ENCODE measurements at places on chromosomes 4 and X.

DNA sequence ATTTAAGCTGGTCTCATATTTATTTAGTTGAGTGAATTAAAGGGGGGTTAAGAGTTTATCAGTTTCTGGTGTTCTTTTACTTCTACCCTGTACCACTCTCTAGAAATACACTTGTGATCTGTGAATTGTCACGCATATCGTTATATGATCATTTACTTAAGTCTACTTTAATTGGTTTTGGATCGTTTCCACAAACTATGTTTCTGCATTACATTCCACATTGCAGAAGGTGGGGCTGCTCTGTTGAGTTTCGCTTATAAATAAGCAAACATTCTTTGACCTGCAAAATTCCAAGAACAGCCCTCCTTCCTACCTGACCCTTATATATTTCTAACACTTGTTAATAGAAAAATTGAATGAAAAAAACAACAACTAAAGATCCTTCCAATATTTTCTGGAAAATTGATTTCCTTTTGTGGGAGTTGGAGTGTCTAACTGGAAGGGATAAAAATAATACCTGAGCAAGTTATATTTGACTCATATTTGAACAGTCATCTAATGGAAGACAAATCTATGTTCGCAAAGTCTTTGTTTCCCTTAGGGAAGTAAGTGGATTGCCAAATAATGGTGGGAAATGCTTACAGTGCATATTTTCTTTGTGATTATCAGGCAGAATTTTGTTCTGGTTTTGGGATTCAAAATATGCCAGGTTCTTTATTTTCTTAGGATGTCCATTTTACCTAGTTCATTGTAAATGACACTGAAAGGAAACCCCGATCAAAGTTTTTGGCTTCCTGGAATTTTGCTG, 152.7 kb downstream of the RELL1 start:
- no peak for DNase-seq

DNA sequence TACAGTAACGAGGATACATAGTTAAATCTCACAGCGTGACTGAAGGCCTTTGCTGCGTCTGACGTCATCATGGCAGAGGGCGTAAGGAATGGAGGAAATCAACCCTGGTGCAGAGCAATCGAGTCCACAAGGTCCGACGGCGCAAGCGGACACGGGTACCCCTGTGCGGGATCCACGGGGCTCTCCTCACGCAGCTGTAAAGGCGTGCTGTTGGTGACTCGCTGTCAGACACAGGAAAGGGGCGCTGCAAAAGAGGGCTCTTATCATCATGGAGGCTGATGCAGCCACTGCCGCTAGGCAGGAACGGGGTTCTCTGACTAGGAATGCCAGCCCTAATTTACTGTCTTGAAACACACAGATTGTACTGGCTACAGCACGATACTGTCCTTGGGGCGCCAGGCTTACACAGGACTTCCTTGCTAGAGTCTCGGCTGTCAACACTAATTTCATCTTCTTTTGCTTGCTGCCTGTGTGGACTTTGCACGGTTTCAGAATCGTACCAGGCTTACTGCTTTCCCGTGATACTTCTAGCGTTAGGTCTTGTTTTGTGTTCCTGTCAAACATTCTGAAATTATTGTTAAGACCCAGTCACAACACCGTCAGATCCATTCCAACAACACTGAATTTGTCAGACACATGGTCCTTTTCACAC, 13.6 kb downstream of the RNF212 start:
- no peak for DNase-seq

GRCh38 chr4:5503336-5503936, 204.9 kb downstream of the EVC2 start:
- DNase-seq, result no peak

GRCh38 chr4:105504744-105505143, 30.9 kb upstream of the PPA2 start:
- no peak for DNase-seq

DNA sequence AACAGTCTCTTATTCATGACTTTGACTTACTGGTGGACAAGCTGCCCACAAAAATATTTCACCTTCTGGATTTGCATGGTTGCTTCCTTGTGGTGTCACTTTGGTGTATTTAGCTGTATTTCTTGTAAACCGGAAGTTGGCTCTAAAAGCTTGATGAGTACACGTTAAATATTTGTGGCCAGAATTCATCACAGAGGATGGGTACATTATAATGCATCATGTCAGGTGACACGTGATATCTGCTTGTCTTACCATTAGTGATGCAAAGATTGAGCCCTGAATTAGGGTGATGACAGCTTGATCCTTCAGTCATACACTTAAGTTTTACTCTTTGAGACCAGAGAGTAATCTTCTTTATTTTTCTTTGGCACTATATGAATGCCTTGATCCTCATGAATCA, 188.3 kb upstream of the RPS6KA3 start:
- no peak for DNase-seq

GRCh38 chrX:123263270-123263669, 79.2 kb downstream of the GRIA3 start:
- no peak for DNase-seq

GRCh38 chrX:85244450-85245211, 840 bp downstream of the ZNF711 start:
- no peak for DNase-seq

- DNase-seq, result no peak
Measured at GRCh38 chr4:185134307-185134869, 8.7 kb upstream of the SLC25A4 start.

- no peak for DNase-seq
Measured at GRCh38 chr4:18105030-18106011, 83.8 kb upstream of the LCORL start.

GRCh38 chrX:10507181-10507580, 113.2 kb downstream of the MID1 start:
- DNase-seq, result no peak

Measured in T1000 (cell line).